ENCODE measurements at places on chromosomes 2 and 18.

- no peak for DNase-seq
Observed at GRCh38 chr2:25377822-25378421, 36.2 kb upstream of the DNMT3A start.

DNA sequence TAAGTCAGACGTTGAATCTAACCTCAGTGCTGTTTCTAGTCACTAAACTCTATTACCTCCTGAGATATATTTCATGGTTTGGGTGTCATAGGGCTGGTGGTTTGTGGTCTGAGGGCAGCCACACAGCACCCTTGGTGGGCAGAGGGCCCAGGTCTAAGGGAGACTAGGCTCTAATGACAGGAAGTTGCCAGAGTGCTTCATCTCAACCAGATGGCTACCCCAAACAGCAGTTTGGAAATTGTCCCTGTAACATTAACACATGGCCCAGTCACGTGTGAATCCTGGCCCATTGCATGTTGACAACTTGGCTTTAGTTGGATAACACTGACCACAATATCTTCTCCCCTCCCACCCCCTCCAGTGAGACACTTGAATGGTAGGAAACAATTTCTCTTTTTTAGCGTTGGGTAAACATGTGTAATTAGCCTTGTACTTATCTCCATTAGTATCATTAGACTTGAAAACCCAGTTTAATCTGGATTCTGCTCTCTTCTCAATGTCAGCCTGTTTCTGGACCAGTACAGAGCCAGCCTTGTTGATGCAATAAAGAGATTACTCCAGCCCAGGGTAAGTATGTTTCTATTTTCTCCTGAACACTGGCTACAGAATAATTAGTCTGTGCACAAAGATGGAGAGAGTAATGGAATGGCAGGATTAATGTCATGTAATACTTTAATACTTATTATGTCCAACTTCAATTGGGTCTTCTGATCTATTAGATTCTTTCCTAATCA, 187.8 kb upstream of the SIX3 start:
- no peak for DNase-seq

DNA sequence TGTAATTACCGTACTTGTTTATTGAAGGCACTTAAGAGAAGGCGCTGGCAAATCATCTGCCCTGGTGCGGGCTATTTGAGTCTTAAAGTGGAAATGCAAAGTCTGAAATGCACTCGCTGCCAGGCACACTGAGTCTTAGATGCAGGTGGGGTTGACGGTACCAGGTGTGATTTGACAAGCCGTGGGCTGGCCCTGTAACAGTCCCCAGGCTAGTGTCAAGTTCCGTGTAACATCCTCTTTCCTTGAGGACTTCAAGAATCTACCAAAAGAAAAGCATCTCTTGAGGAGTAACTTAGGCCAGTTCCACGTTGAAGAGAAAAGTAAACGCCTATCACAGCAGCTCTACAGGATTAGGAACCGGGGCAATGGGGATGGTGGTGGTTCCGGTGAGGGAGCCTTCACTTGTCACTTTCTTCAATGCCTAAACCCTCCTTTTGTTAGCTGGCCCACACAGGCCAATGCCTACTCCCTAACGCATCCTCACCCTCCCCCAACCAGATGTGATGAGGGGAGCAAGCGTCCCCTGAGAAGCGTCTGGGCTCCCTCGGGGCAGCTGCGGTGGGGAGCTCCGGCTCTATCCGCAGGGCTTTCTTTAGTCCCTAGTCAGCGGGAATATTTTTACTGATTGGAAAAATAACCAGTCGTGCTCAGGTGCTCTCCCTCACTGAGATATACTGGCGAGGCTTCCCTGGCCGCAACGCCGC, 1.5 kb upstream of the UGP2 start:
- no peak for DNase-seq

DNA sequence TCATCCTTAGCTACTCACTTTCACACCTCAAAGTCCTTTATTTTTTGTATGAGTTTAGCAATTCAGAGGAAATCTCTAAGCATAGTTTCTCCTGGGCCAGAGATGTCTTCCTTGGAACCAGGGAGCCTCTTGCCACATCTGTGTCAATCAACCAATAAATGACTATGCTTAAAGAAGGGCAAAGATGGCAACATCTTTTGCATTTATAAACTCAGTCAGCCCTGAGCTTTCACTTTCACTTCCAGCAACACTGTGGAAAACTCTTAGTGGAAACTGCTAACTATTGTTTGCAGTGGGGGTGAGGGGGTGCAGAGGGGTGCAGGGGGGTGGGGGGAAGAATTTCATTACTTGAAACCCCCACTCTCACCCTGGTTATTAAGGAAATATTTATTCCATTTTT, 3.4 kb downstream of the ACVR1C start:
- DNase-seq: no peak

GRCh38 chr2:173210270-173211196, 134.9 kb downstream of the MAP3K20 start:
- DNase-seq: peak; percentile 93

DNA sequence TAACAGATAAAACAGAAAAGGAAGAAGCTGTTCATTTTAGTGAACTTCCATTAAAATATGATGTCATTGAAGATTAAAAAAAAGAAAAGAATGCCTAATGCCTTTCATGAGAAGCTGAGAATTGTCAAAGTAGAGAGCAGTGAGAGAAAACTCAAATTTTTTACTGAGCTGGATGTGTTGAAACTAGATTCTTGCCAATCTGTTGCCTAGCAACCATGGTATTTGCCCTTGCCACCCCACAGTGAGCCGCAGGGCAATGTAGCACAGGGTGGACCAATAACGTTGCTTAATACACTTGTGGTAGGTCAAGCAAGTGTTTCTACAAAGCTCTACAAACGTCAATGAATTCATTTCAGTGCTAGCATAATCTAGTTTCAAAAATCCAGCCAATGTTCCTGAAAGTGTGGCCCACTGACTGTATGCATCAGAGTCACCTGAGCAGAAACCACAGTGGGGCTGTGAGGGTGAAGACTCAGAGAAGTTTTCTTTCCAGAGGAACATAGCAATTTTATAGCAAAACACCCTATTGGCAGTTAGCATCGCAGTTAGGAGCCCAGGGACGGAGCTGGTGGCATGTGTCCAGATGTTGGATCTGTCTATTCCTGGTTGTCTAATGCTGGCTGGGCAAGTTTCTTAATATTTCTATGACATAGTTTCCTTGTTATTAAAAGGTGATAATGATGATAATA, 132.2 kb downstream of the DOCK10 start:
- peak; percentile 83 for DNase-seq

DNA sequence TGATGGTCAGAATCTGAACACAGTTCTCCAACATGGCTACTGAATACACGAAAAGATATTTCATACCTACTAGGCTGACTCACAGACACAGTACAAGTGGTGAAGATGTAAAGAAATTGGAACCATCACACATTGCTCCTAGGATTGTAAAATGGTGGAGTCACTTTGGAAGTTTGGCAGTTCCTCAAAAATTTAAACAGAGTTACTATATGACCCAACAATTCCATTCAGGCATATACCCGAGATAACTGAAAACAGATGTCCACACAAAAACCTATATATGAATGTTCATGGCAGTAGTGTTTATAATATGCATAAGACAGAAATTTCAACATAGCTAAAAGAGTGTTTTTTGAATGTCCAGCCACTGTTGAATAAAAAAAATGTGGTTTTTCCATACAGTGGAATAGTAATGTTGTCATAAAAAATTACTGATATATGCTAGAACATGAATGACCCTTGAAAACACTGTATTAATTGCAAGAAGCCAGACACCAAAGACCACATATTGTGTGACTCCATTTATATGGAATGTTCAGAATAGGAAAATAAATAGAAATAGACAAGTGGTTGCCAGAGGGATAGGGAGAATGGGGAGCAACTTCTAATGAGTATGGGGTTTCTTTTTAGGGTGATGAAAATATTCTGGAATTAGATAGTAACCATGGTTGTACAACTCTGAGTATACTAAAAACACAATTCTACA, 10.1 kb downstream of the RMP24 start:
- DNase-seq: no peak

DNA sequence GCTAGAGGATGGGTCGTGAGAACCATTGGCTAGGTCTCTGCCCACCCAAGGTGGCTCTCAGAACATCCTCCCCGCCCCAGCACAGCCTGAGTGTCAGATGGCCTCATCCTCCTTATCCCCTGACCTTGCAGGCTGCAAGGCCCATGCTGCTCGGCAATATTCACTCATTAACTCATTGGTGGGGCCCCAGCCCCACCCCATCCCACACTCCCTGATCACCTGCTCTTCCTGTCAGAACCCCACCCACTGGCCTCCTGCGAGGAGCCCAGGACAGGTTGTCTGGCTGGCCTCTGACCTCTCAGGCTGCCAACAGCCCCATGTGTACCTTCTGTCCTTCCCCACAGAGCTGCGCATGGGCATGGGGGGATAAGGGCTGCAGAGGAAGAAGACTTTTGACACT, 5.3 kb downstream of the ADCY3 start:
- DNase-seq: no peak

- DNase-seq: no peak
Observed at GRCh38 chr2:27721335-27721734, 50.2 kb upstream of the MRPL33 start.

GRCh38 chr2:14358774-14359173, 273.7 kb upstream of the LRATD1 start:
- no peak for DNase-seq

DNA sequence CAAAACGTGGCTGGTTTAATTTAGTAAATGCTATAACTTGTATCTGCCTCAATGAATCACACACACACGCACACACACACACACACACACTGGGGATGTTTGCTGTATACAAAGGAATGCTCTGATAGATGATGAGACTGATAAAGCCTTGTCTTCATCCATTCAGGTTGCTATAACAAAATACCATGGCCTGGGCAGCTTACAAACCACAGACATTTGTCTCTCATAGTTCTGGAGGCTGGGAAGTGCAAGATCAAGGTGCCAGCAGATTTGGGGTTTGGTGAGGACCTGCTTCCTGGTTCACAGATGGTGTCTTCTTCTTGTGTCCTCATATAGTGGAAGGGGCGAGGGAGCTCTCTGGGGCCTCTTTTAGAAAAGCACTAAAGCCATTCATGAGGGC, 149.5 kb upstream of the HDAC4 start:
- no peak for DNase-seq

GRCh38 chr2:192044496-192044895, 150.2 kb downstream of the TMEFF2 start:
- DNase-seq: no peak

- DNase-seq: no peak
Observed at GRCh38 chr2:230924470-230925341, at the start of gene GPR55. Gene GPR55, minus strand, starts transcription at chr2:230925242. Its CDS starts 14,280 bp downstream, at chr2:230910962.

GRCh38 chr2:55168221-55169154, 63.6 kb downstream of the CLHC1 start:
- DNase-seq: peak; percentile 70

- DNase-seq: no peak
Observed at GRCh38 chr2:39725401-39725800, 53.7 kb downstream of the THUMPD2 start.

- DNase-seq: peak; percentile 43
Observed at GRCh38 chr2:35298493-35298892, 1057.1 kb upstream of the CRIM1 start.

- no peak for DNase-seq
Observed at GRCh38 chr2:33241581-33241980, 234.9 kb upstream of the RASGRP3 start.
